Effector CD4-positive, alpha-beta T cell (primary cell): ENCODE measurements at places on chromosomes 12 and 14.

DNA sequence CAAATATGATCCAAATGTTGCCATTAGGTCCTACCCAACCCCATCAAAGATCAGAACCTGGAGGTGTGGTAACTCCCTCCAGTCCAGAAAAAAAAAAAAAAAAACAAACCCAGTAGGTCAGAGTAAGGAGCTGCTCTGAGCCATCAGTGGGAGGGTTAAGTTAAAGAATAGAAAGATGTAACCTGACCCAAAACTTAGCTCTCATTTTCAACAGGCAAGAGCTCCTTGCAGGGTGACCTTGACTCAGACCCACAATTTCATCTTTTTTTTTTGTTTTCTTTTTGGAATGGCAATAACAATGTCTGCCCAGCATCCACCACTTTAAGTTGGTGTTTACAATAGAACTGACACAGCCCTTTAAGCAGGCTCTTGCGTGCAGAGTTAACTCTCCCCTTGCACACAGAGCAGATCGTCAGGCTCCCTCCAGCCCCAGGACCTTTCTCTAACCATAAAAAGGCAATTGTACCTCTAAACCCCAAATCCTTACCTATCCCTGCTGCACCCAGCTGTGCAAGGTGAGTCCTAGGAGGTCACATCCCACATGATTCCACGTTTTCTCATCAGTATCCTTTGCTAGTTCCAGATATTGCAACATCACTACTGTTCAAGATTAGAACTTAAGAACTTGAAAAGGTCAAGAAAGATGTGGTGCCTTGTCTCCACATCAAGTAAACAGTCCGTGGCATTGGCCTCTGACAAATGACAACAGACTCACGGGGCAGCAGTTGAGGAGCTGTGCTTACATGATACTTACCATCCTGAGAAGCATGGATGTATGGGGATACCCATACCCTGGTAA lies 178.6 kb upstream of the EEA1 start:
- DNase-seq = no peak

GRCh38 chr12:95553197-95553943 lies 2.1 kb upstream of the USP44 start:
- DNase-seq = no peak

DNA sequence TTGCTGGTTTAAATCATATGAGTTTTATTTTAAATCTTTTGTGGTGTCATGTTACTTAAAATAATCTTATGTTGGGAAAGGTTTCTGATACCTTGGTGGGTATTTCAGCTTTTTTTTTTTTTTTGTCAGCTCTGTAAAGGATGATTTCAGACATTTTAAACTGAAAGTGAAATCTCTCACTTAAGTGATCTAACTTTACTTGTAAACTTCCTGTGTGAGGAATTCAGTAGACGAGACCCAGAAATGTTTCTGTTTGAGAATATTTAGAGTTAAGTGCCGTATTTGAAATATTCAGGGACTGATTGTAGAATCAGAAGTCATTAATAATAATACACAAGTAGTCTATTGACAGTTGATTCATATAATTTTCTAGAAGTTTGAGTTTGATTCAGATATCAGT lies 37.8 kb downstream of the PROX2 start:
- DNase-seq = no peak

GRCh38 chr14:99838639-99839134 lies 45.5 kb downstream of the EML1 start:
- no peak for DNase-seq

DNA sequence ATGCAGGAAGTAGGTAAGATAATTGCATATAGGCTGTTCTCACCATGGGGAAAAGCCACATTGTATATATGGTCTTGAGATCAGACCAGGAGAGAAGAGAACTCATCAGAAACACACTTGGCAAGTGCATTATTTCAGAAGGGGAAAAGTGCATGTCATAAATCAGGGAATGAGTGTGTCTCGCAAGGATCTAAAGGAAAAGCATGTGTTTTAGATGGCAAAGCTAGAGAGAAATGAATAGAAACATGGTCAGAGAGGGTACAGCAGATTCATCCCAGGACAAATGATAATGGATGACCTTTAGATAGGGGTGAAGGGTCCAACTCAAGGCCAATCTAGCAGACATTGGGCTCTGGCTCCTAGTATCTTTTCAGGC lies 230.2 kb upstream of the NAV3 start:
- no peak for DNase-seq

DNA sequence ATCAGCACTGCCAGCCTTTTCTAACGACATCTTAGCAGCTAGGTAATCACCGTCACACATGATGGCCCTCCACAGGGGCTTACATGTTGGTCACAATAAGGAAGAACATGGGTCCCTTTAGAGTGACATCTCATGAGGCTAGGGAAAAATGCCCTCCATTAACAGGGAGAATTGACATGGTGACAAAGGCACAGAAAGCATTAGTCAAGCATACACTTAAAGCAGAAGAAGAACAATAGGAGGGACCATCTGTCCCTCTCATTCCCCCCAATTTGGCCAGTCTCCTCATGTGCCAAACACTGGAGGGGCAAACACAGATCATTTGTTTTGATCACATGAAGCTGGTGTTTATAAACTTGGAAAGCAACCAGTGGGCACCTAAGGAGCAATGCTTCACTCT lies 78.0 kb downstream of the GRIP1 start:
- DNase-seq = no peak

GRCh38 chr12:125136702-125137101 lies 71.5 kb downstream of the AACS start:
- no peak for DNase-seq

GRCh38 chr12:32548691-32549281 lies 130.3 kb upstream of the DNM1L start:
- no peak for DNase-seq

GRCh38 chr14:20630340-20631022 lies 11.0 kb downstream of the OR6S1 start:
- no peak for DNase-seq

GRCh38 chr14:95507174-95507573 lies 9.3 kb downstream of the SYNE3 start:
- no peak for DNase-seq

DNA sequence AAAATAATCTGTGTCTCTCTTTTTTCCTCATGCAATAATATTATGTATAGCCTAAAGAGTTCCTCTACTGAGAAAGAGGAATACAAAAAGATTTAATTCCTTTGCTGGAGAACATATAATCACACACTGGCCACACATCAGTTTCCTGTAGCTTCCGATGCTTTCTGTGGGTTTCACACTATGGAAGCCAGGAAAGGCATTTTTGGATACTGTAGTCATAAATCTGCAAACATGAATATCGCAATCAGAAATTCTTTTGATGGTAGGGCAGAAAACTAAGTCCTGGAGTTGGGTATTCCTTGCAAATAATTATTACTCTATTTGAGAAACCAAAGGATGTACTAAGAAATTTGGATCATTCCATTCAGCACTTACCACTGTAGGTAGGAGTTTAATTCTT lies 260.0 kb downstream of the ACSS3 start:
- no peak for DNase-seq

DNA sequence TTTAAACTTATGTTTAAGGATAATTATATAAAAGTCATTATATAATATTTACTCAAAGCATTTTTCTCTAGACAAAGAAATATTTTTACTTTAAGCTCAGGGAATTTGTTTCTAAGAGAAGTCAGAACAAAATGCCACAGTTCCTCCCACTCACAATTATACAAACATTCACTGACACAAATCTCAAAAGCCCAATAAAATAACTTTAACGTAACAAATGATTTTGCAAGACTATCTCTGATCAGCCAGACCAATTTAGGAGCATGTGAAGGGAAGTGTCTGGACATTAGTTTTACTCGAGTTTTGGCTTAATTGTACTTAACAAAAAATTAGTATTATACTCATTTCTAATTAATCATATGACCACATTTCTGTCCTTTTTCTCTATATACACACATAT lies 41.2 kb downstream of the COCH start:
- no peak for DNase-seq

GRCh38 chr14:87066221-87066817 lies 926.7 kb downstream of the GALC start:
- DNase-seq = no peak

DNA sequence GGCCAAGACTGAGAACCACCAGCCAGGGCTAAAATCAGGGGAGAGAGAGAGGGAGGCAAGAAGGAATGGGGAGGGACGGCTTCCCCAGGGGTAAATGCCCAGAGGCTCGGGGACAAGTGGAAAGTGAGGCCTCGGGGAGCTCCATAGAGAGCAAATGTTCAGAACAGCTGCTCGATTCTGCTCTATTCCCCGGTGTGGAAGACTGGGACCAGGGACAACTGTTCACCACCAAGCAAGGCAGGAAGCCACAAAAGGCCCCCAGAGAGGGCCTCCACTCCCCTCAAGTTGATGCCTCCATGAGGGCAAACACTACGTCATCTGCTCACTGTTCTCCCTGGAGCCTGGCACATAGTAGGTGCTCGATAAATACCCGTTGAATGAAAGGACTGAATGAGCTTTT lies 53.5 kb downstream of the IRF2BPL start:
- no peak for DNase-seq

DNA sequence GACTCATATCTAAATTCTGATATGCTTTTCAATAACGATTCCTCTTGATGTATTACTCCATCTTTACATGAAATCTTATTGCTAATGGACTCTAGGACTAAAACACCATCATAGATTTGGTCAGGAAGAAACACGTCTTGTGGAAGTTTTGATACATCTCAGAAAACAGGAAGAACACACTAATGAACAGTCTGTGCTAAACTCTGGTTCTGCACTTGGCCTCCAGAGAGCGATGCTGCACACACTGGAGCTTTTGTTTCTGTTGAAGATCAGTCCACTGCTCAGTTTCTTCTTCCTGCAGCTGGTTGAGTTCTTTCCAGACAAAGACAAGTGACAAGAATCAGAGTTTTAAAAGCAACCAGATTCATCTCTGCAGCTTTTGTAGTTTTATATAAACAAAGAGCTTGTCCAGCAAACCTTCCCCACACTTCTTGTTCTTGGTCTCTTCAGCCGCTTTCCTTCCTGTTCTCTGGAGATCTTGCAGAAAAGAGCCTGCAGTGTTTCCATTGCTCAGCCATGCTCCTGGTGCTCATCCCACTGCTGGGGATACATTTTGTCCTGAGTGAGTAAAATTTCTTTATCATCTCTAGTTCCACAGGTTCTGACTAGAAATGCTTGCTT lies 229.1 kb upstream of the OR4E1 start:
- peak; percentile 17 for DNase-seq

DNA sequence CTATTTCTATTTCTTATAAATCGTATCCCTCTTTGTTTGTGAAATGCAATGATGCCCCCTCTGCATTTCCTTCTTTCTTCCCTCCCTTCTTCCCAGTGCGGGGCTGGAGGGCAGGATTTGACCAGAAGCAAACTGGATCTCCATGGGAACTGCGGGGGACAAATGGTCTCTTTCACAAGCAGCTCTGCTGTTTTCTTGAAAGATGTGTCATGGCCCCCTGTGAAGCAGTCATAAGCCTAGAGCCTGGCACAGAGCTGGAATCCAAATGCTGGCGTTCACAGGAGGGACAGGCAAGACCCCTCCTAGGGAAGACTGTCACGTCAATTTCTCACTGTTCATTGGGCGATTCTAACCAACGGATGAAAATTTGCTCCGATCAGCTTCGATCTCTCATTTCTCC lies 203.5 kb upstream of the NOS1 start:
- no peak for DNase-seq

GRCh38 chr14:101875727-101876554 lies 88.4 kb upstream of the DYNC1H1 start:
- no peak for DNase-seq

GRCh38 chr14:36827861-36828260 lies 166.2 kb downstream of the PAX9 start:
- DNase-seq = no peak

- DNase-seq = no peak
Measured at GRCh38 chr14:72605921-72606220, 288.0 kb downstream of the DPF3 start.

GRCh38 chr14:104604458-104605449 lies at the start of gene TMEM179:
Gene TMEM179 (minus strand): TSS chr14:104604772. CDS start chr14:104604741, 31 bp downstream.
- no peak for DNase-seq

DNA sequence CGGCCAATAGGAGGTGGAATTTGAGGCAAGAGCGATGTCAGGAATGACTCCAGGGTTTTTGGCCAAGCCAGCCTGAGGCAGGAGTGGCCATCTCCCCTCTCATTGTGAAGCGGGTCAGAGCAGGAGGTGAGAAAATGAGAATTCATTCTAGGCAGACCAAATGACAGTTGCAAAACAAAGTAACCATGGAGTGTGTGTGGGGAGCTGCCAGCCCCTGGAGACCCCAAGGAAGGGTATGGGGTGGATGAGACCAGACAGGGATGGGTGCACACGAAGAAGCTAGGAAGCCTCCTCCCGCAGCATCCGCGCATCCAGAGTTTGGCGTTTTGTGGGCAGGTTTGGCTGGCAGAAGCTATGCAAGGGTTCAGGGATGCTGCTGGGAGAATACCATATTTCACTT lies 38.8 kb downstream of the FZD10 start:
- no peak for DNase-seq

- DNase-seq = no peak
Measured at GRCh38 chr12:91902860-91903683, 242.6 kb downstream of the BTG1 start.

- DNase-seq = no peak
Measured at GRCh38 chr14:67319142-67319541, 40.5 kb downstream of the ATP6V1D start.

- no peak for DNase-seq
Measured at GRCh38 chr14:103594265-103594664, 31.5 kb downstream of the COA8 start.

DNA sequence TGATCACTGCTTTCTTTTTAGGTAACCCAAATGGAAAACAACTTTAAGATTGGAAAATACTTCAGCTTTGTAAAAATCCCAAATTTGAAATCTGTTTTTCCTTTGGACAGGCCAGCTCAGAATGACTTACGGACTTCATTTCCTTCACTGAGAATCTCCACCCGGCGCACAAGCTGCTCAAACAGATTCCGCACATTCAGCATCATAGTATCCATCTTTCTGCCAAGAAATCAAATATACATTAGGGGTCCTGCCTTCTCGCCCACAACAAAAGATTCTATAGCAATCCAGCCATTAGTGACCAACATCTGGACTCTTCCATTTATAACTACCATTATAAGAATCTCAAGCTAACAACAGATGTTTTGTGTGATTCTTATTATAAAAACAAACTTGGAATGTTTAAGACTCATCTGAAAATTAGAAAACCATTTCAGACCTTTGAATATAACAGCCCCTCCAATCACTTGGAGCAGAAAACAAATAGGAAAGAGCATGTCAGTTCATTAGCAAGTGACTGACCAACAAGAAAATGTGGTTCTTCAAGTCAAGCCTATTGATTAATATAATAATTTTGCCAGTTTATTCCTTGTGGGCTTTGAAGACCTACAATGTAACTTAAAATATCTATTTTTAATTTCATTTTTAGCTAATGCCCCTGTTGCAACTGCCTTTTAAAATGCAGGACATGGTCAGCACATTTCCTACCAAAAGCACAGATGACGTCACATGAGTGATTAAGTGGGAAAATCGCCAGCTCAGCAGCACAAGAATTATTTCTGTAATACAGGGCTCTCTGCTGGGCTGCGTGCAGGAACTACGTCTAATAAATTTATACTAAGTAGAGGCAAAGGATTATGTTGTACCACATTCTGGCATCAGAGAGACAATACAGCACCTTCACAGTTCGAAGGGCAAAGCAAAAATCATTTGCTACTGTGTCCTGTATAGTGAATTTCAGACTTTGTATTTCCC lies 8.5 kb downstream of the RACGAP1 start:
- DNase-seq = no peak
